ENCODE measurements at places on chromosomes 6 and 20. TPM values are rescaled to one million over a fixed set of nuclear protein-coding genes. Genes with fewer than 3 reads are reported as not detected.

The ADISSP gene
- total RNA-seq = 27.8 TPM

The CUTA gene
- total RNA-seq = 207 TPM

The SH3BGRL2 gene
- total RNA-seq = 0.12 TPM

- DNase-seq = no peak
- peaks cover 19% of the 10 kb centered on the region for H3K36me3 ChIP-seq
- no peak overlapping the region for H3K4me3 ChIP-seq
- peaks cover 33% of the 10 kb centered on the region for H3K4me1 ChIP-seq
- H3K27me3 ChIP-seq = no peaks in the 10 kb centered on the region
These were observed 21.0 kb downstream of the STX7 start for GRCh38 chr6:132491881-132492280.

- DNase-seq = no peak
- H3K4me1 ChIP-seq = peaks cover 11% of the 10 kb centered on the region
- no peak overlapping the region for H3K27ac ChIP-seq
- no peak overlapping the region for H3K4me3 ChIP-seq
- peaks cover 19% of the 10 kb centered on the region for H3K36me3 ChIP-seq
- no peaks in the 10 kb centered on the region for H3K27me3 ChIP-seq
These were observed 11.4 kb upstream of the TSPYL4 start for GRCh38 chr6:116265041-116265829.

DNA sequence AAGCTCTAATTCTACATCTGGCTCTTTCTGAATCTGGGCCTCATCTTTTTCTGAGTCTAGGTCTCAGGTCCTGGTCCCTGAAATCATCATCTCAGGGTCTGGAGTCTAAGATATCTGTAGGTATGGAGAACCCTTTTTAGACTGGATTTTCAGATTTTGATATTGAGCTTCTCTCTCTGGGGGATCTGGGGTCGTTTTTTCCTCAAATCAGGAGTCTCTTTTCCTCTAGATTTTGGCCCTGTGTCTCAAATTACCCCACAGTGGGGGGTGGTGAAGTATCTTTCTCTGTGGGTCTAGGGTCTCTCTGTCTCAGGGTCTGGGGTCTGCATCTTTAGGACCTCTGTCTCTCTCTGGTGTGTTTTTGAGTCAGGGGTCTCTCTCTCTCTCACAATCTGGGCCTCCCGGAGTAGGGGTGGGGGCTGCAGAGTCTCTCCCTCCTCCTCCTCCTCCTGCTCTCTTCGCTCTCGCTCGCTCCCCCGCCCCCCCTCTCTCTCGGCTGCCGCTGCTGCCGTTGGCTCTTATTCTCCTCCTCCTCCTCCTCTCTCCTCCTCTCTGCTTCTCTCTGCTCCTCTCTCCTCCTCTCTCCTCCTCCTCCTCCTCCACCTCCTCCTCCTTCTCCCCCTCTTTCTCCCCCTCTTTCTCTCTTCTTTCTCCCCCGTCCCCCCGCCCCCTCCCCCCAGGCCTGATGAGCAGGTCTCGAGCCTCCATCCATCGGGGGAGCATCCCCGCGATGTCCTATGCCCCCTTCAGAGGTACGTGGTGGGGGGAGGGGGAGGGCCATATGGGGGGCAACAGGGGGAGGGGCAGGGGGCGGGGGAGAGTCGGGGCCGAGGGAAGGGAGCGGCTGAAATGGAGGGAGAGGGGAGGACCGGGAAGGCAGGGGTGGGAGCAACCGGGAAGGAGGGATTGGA, at the start of gene SYNGAP1:
Gene SYNGAP1 (plus strand): TSS at position 486 of the 911 bp plus-strand sequence. CDS start 200 bp downstream, at position 686.
- peaks cover 25% of the 10 kb centered on the region for H3K36me3 ChIP-seq
- H3K27ac ChIP-seq = peak within 1 kb of the TSS; percentile 97
- peak within 1 kb of the TSS; percentile 95 for H3K4me3 ChIP-seq
- peaks cover 3% of the 10 kb centered on the region for H3K27me3 ChIP-seq
- peaks cover 71% of the 10 kb centered on the region for H3K4me1 ChIP-seq
